ENCODE measurements at places on chromosomes 5 and 9.

DNA sequence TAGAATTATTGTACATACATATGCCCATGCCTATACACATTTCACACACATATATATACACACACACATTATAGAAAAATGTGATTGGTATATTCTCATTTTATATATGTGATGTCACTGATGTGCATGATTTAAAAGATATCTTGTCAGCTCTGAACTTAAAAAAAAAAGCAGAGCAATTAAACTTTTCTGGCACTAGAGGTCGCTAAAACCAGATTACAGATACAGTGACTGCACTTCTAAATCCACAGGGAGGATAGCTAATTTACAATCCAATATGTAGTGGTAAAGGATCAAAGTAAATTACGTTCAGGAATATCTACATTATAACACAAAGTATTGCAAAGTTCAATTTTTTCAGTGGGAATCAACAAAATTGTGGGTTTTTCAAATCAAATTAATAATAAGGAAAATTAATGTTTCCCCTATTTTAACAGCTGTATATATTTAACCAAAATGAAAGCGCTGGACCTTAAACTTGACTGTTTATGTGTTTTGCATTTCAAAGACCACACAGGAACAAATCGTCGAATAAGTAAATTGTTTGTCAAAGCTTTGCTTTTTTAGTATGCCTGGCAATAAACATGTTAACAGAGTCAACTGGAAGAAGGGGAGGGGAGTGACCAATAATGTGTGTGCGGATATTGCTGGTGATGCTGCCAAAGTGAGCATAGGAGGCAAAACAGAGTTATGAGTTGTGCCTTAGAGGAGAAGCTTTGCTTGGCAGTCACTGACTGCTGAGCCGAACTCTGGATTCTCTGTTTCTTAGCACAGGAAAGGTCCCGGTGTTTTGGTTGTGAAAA, 1201.4 kb upstream of the C9orf72 start:
- no peak for DNase-seq

DNA sequence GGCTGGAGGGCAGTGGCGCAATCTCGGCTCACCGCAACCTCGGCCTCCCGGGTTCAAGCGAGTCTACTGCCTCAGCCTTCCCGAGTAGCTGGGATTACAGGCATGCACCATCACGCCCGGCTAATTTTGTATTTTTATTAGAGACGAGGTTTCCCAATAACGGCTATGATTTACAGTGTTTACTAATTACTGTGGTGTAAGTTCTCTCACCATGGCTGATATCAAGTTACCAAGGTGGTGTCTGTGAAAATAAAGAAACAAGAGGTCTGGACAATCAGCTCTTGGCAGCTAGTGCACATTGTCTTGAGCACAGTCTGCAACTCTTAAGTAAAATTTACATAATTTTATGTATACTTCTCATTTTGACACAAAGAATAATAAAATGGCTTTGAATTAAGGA, 385.5 kb upstream of the COX7C start:
- no peak for DNase-seq

DNA sequence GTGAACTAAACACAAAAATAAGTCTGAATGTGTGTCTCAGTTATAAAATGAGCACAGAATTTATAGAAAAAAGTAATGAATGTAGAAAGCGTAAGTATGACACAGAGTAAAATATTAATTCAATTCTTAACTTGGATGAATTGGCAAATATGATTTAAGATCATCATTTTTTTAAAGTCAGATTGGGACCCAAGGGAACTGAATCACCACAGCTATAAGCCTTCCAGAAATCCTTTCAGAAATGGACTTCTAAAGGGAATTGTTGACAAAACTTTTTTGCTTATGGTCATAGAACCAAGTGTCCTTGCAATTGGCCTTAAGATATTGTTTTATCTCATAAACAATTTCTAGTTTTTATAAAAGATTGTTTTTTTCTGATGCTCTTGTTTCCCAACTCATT, 495.1 kb upstream of the DAB2 start:
- no peak for DNase-seq

GRCh38 chr5:83726912-83727311, 6.3 kb upstream of the HAPLN1 start:
- DNase-seq: no peak

All from thoracic aorta (tissue), 2 donors.